ENCODE measurements at places on chromosomes 3 and 15. TPM values are rescaled to one million over a fixed set of nuclear protein-coding genes. Genes with fewer than 3 reads are reported as not detected.
A peak's percentile ranks its signal among the peaks of the same experiment; 100 is the strongest.

Gene POLR2H
- 34.6 TPM for total RNA-seq

DNA sequence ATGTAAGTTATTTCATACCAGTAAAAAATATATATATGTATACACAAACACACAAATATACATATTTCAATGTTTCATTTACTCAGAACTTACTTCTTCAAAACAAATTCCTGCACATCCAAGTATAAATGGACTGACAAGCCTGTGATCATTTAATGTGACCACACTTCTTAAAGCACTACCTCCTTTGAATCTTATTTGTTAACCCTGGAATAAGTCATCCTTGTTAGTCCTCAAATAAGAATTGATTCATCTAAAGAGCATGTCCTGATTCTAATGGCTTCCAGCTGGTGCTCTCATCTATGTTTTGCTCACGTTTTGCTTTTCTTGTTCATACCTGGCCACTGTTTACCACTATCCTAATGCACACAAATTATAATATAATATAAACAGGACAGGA is 103.9 kb upstream of the UBP1 start:
- no peak for ATAC-seq

- no peak for ATAC-seq
Measured at GRCh38 chr15:35304389-35304788, 219.3 kb upstream of the NANOGP8 start.

DNA sequence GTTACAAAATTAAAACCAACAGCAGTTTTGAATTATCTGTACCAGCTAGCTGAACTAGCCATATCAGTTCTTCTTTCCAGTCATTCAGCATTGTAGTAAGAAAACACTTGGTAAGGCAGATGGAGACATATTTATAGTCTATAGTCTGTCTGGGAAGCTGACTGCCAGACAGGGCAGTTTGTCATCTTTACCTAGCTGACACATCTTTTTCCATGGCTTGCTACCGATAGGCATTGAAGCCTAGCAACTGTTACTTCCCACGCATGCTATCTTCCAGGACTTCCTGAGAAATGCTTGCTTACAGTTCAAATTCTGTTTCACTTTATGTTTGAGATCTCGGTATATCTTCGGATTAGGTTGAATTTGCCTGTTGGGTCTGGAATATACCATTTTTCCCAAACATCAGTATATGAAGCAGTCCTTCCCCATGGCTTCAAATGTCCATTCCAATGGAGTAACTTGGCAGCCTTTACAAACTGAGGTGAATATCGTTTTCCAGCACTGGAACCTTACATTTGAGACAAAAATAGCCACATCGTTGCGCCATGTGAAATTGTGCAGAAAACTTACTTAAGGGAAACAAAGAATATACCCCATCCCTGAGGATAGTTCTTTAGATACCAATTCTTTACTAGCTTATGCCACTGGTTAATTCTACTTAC is 8.8 kb downstream of the GNL3 start:
- ATAC-seq, result no peak

Gene TEX55
- total RNA-seq, result not detected

DNA sequence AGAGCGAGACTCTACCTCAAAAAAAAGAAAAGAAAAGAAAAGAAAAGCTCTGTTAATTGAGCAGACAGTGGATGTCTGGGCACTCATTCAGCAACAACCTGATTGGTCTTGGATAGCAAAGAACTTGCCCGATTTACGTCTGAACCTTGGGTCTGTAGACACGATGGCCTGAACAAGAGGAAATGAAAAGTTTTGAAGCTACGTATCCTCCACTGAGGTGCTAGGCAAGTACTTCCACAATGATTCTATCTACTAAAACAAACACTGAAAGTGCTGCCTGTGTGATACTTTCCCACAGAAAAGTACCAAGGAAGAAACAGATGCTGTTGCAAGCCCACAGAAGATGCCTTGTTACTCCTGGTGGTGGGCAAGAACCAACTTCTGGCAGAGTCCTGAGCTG is 21.8 kb upstream of the MUSTN1 start:
- ATAC-seq, result no peak

- ATAC-seq, result no peak
Measured at GRCh38 chr3:124752051-124752450, 21.8 kb downstream of the UMPS start.

DNA sequence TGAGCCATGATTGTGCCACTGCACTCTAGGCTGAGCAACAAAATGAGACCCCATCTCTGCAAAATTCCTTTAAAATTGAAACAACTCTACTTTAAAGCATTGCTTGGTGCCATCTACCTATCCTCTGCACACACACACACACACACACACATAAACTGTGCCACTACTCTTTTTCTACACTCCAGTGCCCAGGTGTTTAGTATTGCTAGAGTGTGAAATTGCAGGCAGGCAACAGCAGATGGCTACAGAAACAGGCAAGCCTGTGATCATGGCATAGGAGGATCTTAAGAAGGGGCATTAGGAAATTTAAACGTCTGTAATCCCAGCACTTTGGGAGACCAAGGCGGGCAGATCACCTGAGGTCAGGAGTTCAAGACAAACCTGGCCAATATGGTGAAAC is 39.0 kb downstream of the SIDT1 start:
- no peak for ATAC-seq

Gene CNTN6
- 0.16 TPM for total RNA-seq

GRCh38 chr15:39195961-39196486 is 384.9 kb upstream of the THBS1 start:
- no peak for ATAC-seq

GRCh38 chr3:167162083-167162482 is 218.0 kb downstream of the ZBBX start:
- no peak for ATAC-seq

GRCh38 chr15:65377976-65378366 is at the start of gene IGDCC3:
TSS of gene IGDCC3 (minus strand) at chr15:65378002. CDS start at chr15:65377788, 214 bp downstream.
- no peak for ATAC-seq

Gene SAXO2
- total RNA-seq, result 9.0 TPM

- no peak for ATAC-seq
Measured at GRCh38 chr3:136645915-136646314, 106.3 kb downstream of the STAG1 start.

GRCh38 chr15:39720621-39721611 is 61.7 kb downstream of the FSIP1 start:
- ATAC-seq, result no peak

Gene ACKR4
- total RNA-seq, result not detected

Gene HYKK
- total RNA-seq, result 5.8 TPM

- ATAC-seq, result no peak
Measured at GRCh38 chr3:147189016-147189415, 217.3 kb downstream of the ZIC4 start.

Gene EEF1AKMT4
- 3.8 TPM for total RNA-seq

DNA sequence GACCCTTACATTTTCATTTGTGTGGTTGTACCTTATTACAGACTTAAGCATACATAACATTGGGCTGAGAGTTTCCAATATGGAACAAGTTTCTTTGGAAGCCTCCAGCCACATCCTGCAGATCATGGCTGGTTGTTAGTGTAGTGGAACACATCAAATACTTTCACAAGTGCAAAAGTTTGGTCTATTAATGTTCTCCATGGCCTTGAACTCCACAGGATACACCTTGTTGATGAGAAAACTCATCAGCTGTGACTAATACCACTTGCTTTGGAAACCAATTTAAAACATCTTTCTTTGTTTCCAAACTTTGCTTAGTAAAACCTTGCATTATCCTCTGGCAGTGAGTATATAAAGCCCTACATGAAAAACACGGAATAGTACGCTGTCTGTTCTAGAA is 46.1 kb downstream of the MYZAP start:
- no peak for ATAC-seq

Gene COL8A1
- 20.3 TPM for total RNA-seq

DNA sequence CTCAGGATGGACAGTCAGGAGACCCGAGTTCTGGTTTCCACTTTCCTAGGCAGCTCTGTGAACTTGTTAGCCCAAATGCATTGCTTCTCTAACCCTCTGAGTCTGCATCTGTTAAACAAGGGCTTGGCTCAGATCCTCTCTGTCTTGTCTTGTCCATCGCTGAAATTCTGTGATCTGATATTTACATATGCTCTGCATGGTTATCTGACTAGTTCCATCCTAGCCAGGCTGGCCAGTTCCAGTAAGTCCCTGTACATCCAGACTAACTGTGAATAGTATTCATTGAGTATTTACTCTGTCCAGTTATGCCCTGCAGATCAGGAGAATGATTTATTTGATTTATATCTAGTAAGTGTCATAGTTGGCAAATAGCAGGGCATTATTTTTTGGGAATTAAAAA is 27.0 kb upstream of the SV2B start:
- no peak for ATAC-seq

DNA sequence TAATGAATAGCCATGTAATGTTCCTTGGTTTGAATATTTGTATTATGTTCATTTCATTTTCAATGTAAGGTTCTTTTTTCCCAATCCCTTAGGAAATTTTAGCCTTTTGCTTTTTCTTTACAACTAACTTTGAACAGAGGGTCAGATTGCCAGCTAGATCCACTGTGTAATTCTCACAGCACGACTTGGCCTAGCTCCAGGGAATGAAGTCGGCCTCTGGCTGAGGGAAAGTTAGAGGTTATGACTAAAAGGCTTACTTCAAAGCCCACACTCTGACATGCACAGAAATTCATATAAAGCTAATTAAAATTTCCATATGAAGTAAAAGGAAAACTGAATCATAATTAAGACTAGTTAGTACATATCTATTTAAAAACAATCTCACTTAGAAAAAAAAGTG is 38.7 kb downstream of the ROBO1 start:
- ATAC-seq, result no peak

Gene FMN1
- total RNA-seq, result 13.3 TPM

Gene CELSR3
- 0.40 TPM for total RNA-seq

GRCh38 chr15:66600240-66600627 is 34.4 kb upstream of the LCTL start:
- no peak for ATAC-seq

GRCh38 chr3:10716964-10717363 is 99.1 kb upstream of the SLC6A11 start:
- ATAC-seq, result no peak

DNA sequence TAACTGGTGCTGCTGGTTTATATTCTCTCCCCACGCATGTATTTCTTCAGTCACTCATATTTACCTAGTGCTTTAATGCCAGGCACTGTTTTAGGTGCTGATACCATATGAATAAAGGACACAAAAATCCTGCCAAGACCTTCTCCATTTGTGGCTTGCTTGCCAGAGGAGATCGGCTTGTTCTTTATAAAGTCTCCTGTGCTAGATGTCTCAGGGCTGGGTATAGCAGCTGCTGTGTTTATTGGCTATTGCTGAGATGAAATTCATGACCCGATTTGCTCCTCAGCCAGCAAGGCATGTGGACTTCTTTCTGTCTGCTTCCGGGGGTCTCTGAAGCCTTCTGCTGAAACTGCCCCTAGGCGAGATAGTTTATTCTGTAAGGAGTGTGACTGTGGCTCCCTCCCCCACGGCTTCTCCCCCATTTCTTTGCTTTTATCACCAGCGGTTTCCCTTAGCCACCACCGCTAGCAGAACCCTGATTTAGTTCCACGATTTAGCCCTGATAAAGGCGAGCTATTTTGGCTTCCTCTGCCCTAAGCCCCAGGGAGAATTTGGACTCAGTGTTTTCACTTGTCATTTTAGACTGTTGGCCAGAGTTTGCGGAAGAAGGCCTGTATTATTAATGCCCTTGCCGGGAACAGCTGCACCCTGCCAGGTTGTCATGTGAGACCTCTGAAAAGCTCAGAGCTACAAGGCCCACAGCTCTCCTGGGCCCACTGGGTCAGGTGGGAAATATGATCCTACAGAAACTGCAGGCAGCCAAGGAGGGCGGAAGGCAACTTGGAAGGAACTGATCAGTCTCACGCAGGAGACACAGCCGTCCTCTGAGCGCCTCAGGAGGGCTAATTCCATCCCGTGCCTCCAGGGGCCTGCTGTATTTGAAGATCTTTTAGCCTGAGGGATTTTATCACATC is 46.8 kb downstream of the ST6GAL1 start:
- ATAC-seq, result peak; percentile 88

GRCh38 chr15:61364871-61365270 is 135.8 kb upstream of the RORA start:
- ATAC-seq, result no peak

DNA sequence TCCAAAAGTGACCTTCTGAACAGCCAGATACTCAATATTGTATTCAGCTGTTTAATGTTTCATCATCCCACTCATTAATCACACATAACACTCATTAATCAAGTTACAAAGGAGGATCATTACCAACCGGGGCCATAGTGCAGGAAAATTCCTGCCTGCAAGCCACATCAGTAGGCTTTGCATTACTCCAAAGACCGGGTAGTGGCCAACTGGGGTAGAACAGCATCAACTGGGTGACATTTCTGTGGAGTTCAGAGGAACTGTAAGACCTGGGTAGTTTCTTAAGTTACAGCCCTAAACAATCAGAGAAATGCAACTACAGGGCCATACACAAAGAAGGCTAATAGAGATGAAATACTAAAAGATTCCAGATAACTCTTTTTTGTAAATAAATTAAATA is 253.1 kb downstream of the WDR72 start:
- ATAC-seq, result no peak

DNA sequence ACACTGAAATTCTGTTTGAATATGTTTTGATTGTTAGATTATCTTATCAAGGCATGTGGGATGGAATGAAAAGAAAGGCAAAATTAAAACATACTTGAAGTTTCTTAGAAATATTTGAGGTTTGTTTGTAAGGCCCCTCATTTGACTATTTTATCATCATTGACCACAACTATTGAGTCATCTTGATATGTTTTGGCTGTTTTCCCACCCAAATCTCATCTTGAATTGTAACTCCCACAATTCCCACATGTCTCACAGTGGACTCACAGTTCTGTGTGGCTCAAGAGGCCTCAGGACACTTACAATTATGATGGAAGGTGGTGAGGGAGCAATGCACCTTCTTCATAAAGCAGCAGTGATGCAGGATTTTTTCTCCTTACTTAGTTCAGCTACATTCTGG is 917.1 kb downstream of the PLOD2 start:
- no peak for ATAC-seq

Gene NEK10
- 2.0 TPM for total RNA-seq

DNA sequence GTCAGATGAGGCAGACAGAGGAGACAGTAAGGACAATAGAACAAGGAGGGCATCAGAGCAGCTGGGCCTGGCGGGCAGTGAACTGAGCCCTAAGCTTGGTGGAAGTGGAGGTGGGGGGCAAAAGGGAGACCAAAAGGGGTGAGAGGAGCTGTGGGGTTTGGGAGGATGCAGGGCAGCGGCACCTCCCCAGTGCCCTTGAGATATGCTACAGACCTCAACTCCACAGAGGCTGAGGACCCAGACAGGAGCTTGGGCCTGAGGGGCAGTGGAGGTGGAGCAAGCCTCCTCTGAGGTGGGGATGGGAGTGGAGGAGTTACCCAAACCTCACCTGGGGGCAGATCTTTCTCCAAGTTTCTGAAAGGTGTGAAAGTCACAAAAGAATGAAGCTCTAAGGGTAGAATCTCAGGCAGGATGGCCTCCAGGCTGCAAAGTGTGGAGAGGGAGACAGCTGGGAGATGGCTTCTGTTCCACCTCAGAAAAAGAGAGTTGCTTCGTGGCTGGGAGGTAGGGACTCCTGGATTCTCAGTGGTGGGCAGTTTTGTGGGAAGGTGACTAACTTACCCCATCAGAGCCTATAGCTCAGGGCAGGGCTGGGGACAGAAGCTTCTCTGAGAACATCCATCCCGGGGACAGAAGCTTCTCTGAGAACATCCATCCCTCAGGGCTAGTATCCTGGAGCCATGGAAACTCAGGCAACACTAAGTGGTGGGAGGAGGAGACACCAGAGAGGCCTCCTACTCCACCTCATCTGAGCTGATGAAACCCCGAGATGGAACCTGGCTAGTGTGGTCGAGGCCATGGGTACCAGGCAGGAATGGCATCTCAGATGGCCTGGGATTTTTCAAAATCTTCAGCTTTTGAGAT is 2.3 kb upstream of the CLK3 start:
- no peak for ATAC-seq

Measured in gastroesophageal sphincter (tissue), 4 donors.